ENCODE measurements at places on chromosomes 4 and X. TPM values are rescaled to one million over a fixed set of nuclear protein-coding genes. Genes with fewer than 3 reads are reported as not detected.

Gene NLRP2B
- not detected for total RNA-seq

Gene NLGN4X
- total RNA-seq = 11.5 TPM

Gene ADAMTS3
- total RNA-seq = 4.2 TPM

DNA sequence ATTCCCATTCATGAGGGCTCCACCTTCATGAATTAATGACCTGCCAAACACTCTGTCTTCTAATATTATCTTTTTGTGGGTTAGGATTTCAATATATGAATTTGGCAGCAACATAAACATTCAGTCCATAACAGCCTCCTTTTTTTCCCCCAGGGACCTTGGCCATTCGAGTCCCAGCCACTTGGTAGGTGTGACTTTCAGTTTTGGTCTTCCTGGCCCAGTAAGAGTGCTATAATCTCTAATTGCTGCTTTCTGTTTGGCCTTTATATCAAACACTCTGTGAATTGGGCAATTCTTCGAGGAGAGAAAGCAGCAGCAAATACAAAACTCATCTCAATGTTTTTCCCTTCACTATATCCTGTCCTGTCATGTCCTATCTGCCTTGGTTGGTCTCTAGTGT lies 12.4 kb upstream of the RADX start:
- no peak for DNase-seq
- H3K27me3 ChIP-seq = no peaks in the 10 kb centered on the region
- H3K27ac ChIP-seq = no peak overlapping the region
- H3K36me3 ChIP-seq = no peaks in the 10 kb centered on the region
- H3K4me1 ChIP-seq = no peaks in the 10 kb centered on the region
- no peak overlapping the region for H3K4me3 ChIP-seq

Gene IL15
- 4.8 TPM for total RNA-seq
